ENCODE measurements at places on chromosomes 2 and 18.

GRCh38 chr2:31108561-31109286, 29.5 kb downstream of the GALNT14 start:
- no peaks in the 10 kb centered on the region for H3K4me1 ChIP-seq
- DNase-seq: no peak
- no peaks in the 10 kb centered on the region for H3K36me3 ChIP-seq
- no peaks in the 10 kb centered on the region for H3K27me3 ChIP-seq
- H3K27ac ChIP-seq: no peak overlapping the region

DNA sequence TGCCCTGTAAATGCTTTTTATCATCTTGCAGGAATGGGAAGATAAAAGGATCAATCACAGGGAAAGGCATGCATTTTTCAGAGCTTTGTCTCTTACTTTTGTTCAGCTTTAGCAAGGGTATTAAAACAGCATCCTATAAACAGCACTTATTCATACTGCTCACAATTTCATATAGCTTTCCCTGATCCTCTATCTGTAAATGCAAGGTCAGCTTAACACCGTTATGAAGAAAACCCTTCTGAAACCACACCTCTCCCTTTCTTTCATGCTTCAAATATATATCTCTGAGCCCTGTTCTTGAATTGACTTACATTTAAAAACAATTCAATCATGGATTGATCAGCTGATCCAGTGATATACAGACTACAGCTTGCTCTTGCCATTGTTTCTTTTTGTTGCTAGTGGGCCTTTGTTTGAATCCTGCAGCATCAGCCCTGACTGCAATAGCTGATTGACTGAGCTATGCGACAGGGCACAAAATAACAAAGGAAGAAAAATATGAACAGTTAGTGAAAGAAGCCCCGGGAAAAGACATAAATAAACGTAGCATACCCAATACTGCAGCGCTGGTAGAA, 795.5 kb upstream of the CDH2 start:
- H3K36me3 ChIP-seq: no peaks in the 10 kb centered on the region
- H3K27me3 ChIP-seq: no peaks in the 10 kb centered on the region
- H3K4me3 ChIP-seq: no peak overlapping the region
- peaks cover 5% of the 10 kb centered on the region for H3K4me1 ChIP-seq

DNA sequence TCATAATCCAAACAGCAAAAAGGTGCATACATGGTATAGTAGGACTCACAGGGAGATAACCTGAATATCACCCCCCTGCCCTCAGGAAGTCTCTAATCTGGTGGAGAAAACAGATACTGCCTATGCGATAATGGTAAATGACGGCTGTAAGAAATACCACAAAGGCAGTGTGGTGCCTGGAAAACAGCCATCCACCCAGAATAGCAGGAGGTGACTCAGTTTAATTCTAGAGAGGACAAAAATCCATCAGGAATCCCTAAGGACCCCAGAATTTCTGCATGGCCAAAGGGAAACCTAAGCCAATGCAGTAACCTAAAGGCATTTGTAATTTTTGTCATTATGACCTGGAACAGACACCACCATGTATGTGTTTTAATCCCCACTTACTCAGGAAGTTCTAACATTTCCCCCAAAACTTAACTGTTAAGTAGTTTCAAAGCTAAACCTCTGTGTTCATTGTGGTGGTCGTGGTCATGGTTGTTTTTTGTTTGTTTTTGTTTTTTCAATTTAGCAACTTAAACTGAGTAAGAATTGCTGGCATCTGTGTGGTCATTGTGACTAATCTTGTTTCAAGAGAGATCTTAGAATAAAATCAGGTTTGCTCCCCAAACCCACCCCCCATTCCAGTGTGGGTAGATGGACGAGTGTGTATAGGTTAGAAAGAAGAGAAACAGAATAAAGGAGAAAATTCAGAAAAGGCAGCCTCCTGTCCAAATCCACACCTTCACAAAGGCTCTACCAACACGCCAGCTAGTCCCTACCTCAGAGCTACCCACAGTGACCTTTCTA, 121.5 kb upstream of the CDCA7 start:
- H3K27me3 ChIP-seq: no peaks in the 10 kb centered on the region
- H3K4me1 ChIP-seq: no peaks in the 10 kb centered on the region
- no peak for DNase-seq
- no peak overlapping the region for H3K27ac ChIP-seq
- peaks cover 34% of the 10 kb centered on the region for H3K36me3 ChIP-seq
- no peak overlapping the region for H3K4me3 ChIP-seq

DNA sequence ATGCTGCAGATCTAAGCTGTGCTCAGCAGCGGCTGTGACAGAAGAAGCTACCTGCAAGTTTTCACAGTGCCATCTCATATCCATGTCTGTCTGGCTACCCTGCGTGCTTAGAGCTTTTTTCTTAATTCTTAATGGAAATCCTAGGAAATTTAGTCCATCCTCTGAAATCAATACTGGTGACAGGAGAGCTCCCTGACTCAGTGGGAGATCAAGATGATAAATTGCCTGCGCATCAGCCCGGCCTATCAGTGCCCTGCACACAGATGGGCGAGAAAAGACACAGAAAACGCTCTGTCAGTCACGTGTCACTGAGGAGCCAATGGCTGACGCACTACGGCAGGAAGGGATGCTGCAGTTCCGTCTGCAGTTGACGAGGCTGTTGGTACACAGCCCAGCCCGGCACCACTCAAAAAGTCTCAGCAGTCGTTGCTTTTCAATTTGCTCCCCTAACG, 819.6 kb upstream of the FSHR start:
- peak overlapping the region; percentile 47 for H3K4me3 ChIP-seq
- H3K27ac ChIP-seq: no peak overlapping the region
- no peak for DNase-seq
- no peaks in the 10 kb centered on the region for H3K4me1 ChIP-seq

DNA sequence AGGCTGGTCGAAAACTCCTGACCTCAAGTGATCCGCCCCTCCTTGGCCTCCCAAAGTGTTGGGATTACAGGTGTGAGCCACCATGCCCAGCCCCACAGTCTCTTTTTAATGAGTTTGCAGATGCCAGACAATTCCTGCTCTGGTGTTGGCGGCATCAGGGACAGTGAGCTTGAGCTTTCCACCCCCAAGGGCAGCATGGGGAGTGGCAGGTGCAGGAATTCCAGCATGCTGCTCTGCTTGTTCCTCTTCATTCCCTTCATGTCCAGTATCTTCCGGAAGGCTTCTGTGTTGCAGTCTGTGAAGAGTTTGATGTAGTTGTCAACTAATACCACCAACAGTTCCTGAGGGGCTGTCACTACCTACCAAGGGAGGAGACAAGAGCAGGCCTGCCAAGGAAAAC, 137.3 kb downstream of the SS18 start:
- DNase-seq: no peak
- no peaks in the 10 kb centered on the region for H3K4me1 ChIP-seq
- no peak overlapping the region for H3K4me3 ChIP-seq
- no peaks in the 10 kb centered on the region for H3K27me3 ChIP-seq

DNA sequence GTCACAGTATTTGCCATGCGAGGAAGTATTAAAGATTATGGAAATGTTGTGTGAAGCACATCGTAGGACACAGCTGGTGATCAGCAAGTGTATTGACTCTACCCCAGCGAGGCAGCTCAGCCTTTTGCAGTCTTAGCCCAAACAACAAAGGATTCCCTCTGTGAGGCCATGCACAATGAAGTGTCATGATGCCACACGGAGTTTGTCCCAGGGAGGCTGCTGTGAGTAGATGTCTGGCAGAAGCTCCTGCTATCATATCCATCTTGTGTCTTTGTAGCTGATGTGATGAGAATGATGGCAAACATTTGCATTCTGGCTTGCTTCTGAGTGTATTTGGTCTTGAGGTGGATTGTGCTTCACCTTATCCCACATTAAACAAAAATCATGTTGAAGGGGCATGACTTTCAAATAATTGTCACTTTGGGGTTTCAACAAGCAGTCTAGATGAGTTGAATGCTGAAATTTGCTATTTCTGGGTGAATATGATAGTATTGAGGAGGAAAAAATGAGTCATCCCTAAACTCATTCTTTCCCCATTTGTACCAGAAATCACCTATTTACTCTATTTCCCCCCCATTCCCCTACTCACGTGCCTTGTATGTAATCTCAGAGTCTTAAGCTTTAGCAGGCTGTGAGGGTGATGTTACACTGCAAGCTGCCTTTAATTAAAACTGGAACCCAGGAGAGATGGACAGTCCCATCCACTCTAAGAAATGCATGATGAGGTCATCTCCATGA, 273.5 kb downstream of the RNF144A start:
- H3K4me1 ChIP-seq: no peaks in the 10 kb centered on the region
- no peaks in the 10 kb centered on the region for H3K36me3 ChIP-seq
- H3K27me3 ChIP-seq: no peaks in the 10 kb centered on the region
- no peak for DNase-seq

GRCh38 chr2:190579915-190580846, 45.7 kb upstream of the NEMP2 start:
- no peak for DNase-seq
- H3K27me3 ChIP-seq: no peaks in the 10 kb centered on the region
- H3K4me1 ChIP-seq: peaks cover 12% of the 10 kb centered on the region
- no peaks in the 10 kb centered on the region for H3K36me3 ChIP-seq
- no peak overlapping the region for H3K27ac ChIP-seq

DNA sequence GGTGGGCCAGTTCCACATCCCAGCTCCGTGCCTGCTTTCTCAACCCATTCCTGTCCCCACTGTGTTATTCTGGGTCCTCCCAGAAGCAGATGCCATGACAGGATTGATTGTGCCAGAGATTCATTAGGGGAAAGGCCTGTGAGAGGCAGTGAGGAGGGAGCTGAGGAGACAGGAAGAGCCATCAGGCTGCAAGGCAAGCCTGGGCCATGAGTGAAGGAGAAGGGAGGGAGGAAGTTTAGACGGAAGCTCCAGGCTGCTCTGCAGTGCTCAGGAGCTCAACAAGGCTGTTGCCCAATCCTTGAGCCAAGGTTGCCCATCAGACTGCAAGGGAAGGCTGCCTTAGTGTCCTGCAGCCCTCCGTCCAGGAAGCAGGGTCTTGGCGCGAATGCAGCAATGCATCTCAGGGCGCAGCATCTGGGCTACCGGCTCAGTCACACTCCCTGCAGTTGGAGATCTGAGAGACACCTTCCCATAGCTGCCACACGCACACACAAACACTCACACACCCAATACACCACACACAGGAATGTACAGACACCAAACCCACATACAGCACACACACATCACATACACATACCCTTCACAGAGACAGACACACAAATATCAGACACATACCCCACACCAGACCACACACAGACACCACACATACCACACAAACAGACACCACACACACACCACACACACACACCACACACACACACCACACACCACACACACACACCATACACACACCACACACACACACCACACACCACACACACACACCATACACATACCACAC, 139.5 kb upstream of the NDUFV2 start:
- no peaks in the 10 kb centered on the region for H3K4me1 ChIP-seq
- no peak for DNase-seq
- H3K36me3 ChIP-seq: no peaks in the 10 kb centered on the region
- H3K27ac ChIP-seq: no peak overlapping the region

DNA sequence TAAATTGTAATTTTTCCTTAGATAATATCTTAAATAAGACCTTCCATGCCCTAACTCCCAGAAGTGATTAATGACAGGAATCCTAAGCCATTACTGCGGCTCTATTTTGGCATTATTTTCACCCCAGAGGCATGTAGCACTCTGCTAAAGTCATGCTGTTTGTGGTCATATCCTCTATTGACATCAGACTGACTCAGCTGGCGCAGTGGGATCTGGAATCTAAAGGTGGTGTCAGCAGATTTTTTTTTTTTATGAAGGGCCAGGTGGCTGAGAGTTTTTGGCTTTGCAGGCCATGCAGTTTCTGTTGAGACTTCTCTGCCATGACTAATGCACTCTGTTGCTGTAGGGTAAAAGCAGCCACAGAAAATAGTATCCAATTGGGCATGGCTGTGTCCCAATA, 64.1 kb upstream of the ACVR1C start:
- no peaks in the 10 kb centered on the region for H3K36me3 ChIP-seq
- no peak for DNase-seq
- H3K4me3 ChIP-seq: no peak overlapping the region

DNA sequence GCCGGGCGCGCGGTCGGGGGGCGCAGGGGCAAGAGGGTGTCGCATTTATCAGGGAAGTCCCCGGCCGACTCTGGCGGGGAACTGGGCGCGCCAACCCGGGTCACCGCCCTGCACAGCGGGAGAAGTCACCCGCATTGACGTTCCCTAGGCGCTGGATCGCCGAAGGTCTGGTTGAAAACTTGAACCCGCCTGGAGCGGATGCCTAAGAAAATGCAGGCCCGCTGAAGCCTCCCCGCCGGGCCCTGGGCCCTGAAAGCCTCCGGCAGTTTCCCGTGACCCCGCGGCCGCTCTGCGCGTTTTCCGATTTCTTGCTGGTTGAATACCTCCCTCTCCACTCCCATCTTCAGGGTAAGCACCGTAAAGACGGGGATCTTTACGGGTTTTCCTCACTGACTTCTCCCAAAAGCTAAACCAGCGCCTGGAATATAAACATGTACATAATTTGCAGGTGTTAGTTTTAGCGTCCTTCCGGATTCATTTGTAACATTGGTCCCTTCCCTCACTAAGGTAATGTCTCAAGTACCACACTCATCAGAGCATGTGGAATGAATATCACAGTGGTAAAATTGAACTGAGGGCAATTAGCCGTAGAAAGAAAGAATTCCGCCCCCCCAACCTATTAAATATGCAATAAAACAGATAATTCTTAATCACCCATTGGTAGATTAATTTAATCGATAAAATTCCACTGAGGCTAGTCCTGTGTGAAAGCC, 675 bp upstream of the SPIRE1 start:
- peak overlapping the region; percentile 91 for H3K4me3 ChIP-seq
- no peaks in the 10 kb centered on the region for H3K36me3 ChIP-seq
- peaks cover 19% of the 10 kb centered on the region for H3K4me1 ChIP-seq
- no peak for DNase-seq
- H3K27ac ChIP-seq: peak overlapping the region; percentile 99
- no peaks in the 10 kb centered on the region for H3K27me3 ChIP-seq

- peak overlapping the region; percentile 88 for H3K27ac ChIP-seq
- H3K27me3 ChIP-seq: no peaks in the 10 kb centered on the region
- no peak for DNase-seq
These were observed 73.8 kb upstream of the HAAO start for GRCh38 chr2:42865884-42866881.

GRCh38 chr18:48375150-48375800, 33.9 kb downstream of the ZBTB7C start:
- H3K36me3 ChIP-seq: no peaks in the 10 kb centered on the region
- DNase-seq: no peak
- H3K4me1 ChIP-seq: peaks cover 9% of the 10 kb centered on the region

DNA sequence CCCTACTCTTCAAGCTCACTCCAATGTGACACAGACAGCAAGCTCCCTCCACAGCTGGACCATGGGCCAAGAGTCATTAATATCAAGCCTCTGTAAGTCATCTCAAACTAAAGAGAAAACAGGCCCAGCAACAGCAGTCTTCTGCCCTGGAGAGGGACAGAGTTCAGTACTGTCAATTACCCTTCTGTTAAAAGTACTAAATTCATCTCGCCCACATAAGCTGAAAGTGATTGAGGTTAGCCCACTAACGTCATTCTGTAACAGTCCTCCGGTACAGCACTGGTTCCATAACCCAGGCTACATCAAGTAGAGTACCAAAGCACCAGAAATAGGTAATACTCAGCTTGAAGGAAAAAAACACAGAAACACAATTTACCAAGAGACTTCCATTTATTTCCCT, 25.9 kb downstream of the THADA start:
- no peaks in the 10 kb centered on the region for H3K4me1 ChIP-seq
- no peaks in the 10 kb centered on the region for H3K27me3 ChIP-seq
- peaks cover 62% of the 10 kb centered on the region for H3K36me3 ChIP-seq
- H3K27ac ChIP-seq: no peak overlapping the region

- H3K4me3 ChIP-seq: no peak overlapping the region
- H3K27me3 ChIP-seq: no peaks in the 10 kb centered on the region
- no peak overlapping the region for H3K27ac ChIP-seq
These were observed 209.6 kb downstream of the CYP26B1 start for GRCh38 chr2:71938108-71938507.
